Omental fat pad (tissue), 4 donors: ENCODE measurements at places on chromosomes 16 and 17. TPM values are rescaled to one million over a fixed set of nuclear protein-coding genes. Genes with fewer than 3 reads are reported as not detected.

Gene SMTNL2
- total RNA-seq = 14.2 TPM

GRCh38 chr17:75135452-75135851, 3.9 kb upstream of the NT5C start:
- DNase-seq = no peak

GRCh38 chr17:10735251-10735650, 5.4 kb upstream of the TMEM220 start:
- no peak for DNase-seq

DNA sequence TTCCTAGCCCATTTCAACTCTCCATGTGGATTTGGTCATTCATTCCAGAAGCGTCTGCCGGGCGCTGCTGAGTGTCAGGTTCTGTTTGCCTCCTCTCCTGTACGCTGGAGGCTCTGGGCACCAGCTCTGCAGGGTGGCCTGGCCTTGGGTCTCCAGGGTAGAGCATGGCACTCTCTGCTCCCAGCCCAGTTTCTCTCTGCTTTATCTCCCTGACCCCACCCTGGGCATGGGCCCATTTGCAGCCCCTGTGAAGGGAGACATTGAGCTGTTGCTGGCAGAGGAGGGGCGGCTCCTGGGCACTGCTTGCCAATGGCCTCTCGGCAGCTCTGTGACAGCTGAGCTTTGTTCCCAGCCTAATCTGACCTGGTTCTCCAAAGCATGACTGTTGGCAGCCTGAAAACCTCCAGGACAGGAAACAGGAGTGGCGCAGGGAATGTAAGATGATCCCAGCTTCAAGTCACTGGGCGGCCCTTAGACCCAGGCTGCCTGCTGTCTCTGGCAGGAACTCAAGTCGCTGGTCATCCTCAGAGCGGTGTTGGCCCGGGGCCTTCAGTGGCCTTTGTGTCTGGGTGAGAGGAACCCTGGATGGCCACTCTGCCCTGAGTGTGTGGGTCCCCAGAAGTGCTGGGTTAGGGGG, 146.8 kb downstream of the SEC14L1 start:
- DNase-seq = no peak
